ENCODE measurements at places on chromosomes 4 and X.

- DNase-seq: no peak
Measured at GRCh38 chrX:2474280-2474962, 26.4 kb downstream of the DHRSX start.

GRCh38 chr4:107991945-107992630 is 2.4 kb downstream of the HADH start:
- no peak for DNase-seq

DNA sequence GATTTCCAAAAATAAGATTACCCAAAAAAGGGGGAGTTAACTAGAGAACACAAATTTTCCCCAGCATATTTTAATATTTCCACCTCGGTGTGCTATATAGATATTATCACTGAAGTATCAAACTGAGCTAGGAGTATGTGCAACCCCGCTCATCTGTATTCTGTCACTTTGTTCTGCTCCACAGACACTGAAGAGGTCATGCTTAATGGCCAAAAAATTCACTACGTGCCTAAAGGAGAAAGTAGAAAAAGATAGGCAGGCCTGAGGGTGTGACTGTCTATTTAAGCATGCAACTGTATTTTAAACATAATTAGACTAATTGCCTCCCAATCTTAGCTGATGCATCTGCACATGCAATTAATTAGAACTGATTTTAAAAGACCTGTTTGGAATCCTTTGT is 24.5 kb downstream of the SH3RF1 start:
- no peak for DNase-seq

- no peak for DNase-seq
Measured at GRCh38 chr4:184531008-184531407, 56.7 kb upstream of the IRF2 start.

GRCh38 chrX:13502590-13502989 is 66.8 kb upstream of the EGFL6 start:
- DNase-seq: no peak

DNA sequence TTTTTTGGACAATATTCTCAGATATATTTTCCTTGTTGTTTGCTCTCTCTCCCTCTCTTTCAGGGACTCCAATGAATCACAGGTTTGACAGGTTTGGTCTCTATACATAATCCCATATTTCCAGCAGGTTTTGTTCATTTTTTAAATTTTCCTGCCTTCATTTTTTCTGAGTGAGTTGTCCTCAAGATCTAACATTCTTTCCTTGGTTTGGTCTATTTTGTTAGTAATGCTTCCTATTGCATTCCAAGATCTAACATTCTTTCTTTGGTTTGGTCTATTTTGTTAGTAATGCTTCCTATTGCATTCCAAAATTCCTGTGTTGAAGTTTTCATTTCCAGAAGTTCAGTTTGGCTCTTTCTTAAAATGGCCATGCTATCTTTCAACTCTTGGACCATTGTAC is 45.3 kb upstream of the ZMAT1 start:
- DNase-seq: no peak

All from anterior cingulate cortex (tissue), 58 donors.